Activated T-helper 1 cell treated with anti-CD3 and anti-CD28 coated beads, Interleukin-2, amount 50 U/mL, for 16 hours (primary cell): ENCODE measurements at places on chromosomes 7 and 10.

GRCh38 chr10:97074256-97075145, 111.3 kb downstream of the SLIT1 start:
- no peak for DNase-seq

GRCh38 chr7:43528576-43529354, 54.1 kb upstream of the STK17A start:
- DNase-seq: no peak

GRCh38 chr10:45673074-45673648, 589 bp upstream of the ZFAND4 start:
- DNase-seq: no peak

GRCh38 chr10:11864727-11865126, 41.6 kb downstream of the PROSER2 start:
- no peak for DNase-seq

- DNase-seq: no peak
These were observed 86.2 kb upstream of the CACUL1 start for GRCh38 chr10:118840776-118841468.

- no peak for DNase-seq
These were observed 3.9 kb upstream of the SAR1A start for GRCh38 chr10:70174058-70174741.

DNA sequence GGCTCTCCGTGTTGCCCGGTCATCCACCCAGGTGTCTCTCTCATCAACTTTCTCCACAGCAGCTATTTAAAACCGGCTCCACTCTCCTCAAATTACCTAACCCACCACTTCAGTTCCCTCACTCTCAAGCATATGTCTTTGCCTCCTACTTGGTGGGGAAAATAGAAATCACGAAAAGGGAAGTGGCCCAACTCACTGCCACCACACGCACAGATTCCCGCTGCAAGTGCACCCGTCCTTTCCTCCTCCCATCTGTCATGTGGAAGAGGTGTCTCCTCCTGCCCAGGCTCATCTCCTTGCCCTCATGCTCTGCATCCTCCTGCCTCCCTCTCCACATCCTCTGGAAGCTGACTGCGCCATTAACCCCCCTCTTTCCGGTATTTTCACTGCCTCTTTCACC, 80.8 kb upstream of the MKX start:
- no peak for DNase-seq

DNA sequence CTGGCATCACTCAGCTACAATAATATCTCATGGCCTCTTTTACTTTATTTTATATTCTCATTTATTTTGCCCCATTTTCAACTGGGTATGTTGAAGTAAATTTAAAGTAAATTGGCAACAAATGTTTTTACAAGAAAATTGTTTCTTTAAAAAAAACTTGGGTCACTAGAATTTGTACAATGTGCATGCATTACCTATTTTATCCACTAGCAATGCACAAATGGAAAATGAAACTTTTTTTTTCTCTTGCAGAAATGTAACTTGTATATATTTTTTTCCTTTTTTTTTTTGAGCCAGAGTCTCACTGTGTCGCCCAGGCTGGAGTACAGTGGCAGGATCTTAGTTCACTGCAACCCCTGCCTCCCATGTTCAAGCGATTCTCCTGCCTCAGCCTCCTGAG, 10.3 kb upstream of the H2AZ2 start:
- DNase-seq: no peak

GRCh38 chr10:30422981-30423654, 10.9 kb upstream of the MAP3K8 start:
- no peak for DNase-seq

GRCh38 chr10:74677951-74678350, 148.4 kb upstream of the KAT6B start:
- DNase-seq: no peak

- DNase-seq: no peak
These were observed 738 bp downstream of the POM121 start for GRCh38 chr7:72925546-72926120.

GRCh38 chr10:2980791-2981360, 86.5 kb upstream of the PFKP start:
- DNase-seq: no peak

DNA sequence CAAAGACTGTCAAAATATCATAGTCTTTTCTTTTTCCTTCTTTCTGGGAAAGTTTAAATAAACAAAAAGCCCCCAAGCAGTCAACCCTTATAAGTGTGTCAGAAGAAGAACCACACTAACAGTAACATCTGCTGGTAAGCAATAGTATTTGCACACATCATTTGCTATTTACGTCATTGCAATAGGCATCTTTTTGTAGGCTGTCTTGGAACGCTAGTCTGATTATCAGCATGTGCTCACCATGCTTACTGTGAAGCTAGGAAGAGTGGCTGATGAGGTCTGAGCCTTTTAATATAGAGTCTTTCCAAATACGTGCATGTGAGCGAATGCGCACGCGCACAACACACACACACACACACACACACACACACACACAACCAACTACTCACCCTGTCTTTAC, 599.0 kb upstream of the TPK1 start:
- no peak for DNase-seq

GRCh38 chr10:132326344-132326889, 5.6 kb upstream of the LRRC27 start:
- DNase-seq: no peak

GRCh38 chr7:24905996-24906770, 73.8 kb downstream of the OSBPL3 start:
- no peak for DNase-seq

GRCh38 chr7:96685353-96685752, 24.3 kb downstream of the SEM1 start:
- DNase-seq: no peak

GRCh38 chr10:1107004-1107403, 50.8 kb downstream of the WDR37 start:
- no peak for DNase-seq

- DNase-seq: no peak
These were observed 742.1 kb downstream of the GRID1 start for GRCh38 chr10:85624511-85624910.

DNA sequence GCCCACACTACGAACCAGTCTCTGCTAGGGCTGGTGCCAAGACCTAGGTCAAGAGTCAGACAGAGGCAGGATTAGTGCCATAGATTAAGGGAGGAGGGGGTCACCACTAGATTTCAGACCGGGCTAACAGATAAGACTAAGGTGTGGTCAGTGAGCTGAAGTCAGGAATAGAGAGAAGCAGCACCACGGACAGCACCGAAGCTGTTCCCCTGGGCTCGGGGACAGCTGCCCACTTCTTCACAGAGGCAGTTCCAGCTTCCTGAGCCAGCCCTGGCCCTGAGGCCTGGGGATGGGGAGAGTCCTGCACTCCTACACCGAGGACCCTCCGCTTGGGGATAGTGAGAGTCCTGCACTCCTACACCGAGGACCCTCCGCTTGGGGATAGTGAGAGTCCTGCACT, 11.2 kb upstream of the JAKMIP3 start:
- no peak for DNase-seq

DNA sequence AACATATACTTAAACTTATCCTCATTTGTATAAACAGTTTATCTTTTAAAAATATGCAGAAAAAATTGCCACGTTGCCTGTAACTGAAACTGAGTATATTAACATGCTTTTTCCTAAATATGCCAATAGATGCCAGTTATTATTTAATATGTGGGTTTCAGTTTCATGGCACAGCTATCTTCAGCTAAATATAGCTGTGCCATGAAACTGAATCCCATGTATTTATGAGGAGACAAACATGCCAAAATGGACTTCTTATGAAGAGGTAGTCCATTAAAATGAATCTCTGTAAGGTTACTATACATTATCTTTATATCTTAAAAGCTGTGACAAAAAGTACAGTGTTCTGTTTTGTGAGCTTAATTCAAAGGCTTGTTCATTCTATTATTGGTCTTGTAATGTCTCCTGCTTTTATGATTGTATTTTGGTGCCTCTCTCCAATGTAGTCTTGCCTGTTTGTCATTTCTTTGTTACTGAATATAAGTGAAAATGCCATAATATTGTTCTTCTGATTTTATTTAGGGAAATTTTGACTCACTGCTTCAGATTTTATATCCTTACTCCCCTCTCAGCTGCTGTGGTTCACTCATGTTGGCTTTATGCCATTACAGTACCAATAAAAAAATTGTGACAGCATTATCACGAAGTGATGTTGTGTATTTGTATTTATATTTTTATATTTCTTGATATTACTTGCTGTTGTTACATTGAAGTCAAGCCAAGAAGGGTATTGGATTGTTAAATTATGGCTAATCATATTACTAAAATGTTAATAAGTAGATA, 34.3 kb upstream of the CACNA2D1 start:
- DNase-seq: no peak

- no peak for DNase-seq
These were observed 108.3 kb downstream of the ATXN7L1 start for GRCh38 chr7:105768117-105768516.

DNA sequence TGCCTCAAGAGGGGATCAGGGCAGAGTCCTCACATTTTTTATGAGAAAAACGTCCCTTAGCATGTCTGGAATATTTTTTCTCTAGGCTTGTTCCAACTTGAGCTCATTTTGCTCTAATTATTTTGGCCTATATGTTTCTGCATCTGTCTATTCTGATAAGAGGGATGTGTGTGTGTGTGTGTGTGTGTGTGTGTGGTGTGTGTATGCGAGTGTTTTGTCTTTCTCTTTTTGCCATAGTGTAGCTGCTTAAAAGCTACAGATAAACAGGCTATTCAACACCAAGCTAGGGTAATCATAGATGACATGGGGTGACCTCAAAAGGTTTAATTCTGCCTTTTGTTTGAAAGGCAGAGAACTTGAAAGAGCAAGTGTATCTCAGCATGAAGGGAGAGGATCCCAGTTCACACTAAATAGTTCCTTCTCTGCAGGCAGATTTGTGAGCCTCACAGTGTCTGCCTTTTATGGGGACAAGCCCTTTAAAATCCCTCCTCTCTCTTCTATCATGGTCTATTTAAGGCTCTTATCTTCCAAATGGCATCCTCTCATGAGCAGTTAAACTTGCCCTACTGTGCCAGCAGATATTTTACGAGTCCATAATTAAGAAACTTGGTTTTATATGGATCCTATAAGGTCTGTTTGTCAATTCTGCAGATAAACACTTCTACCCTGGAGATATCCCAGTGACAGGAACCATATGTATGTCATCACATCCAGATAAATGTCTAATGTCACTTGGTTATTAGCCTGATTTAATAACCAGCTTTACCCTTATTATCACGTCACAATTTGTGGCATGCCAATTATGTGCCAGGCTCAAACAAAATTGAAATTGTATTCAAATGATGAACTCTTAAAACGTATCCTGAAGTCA, 202.9 kb upstream of the MTPN start:
- no peak for DNase-seq

- DNase-seq: no peak
These were observed 199.7 kb downstream of the TNS3 start for GRCh38 chr7:47382200-47382599.

DNA sequence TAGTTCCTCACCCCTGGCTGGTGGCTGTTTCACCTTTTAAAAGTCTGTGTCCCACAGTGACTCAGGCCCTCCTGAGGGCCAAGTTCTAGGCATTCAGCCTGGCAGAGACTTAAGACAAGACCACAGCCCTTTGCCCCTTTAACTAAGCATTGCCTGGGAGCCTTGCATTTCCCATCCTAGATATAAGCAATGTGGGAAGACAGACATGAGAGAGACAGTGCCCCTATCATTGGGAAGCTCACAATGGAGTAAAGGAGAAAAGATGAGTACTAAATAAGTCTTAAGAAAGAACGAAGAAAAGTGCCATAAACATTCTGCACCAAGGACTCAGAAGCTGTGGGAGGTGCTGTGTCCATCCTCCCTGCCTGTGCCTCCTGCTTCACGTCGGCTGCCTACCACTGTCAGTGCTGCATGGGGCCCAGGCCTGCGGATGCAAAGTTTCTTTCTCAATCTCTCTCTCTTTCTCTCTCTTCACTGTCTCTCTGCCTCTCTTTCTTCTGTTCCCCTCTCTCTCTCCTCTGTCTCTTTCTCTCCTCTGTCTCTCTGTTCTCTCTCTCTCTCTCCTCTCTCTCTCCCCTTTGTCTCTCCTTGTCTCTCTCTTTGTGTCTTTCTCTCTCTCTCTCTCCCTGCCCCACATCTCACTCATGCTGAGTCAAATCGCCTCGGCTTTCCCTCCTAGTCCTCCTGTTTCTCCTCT, 21.5 kb downstream of the GPRIN2 start:
- no peak for DNase-seq

- no peak for DNase-seq
These were observed 567.3 kb upstream of the GHITM start for GRCh38 chr10:83572036-83572435.

- DNase-seq: no peak
These were observed 34.1 kb downstream of the ELFN1 start for GRCh38 chr7:1703871-1704810.

GRCh38 chr10:120819366-120819765, 31.8 kb upstream of the WDR11 start:
- no peak for DNase-seq

DNA sequence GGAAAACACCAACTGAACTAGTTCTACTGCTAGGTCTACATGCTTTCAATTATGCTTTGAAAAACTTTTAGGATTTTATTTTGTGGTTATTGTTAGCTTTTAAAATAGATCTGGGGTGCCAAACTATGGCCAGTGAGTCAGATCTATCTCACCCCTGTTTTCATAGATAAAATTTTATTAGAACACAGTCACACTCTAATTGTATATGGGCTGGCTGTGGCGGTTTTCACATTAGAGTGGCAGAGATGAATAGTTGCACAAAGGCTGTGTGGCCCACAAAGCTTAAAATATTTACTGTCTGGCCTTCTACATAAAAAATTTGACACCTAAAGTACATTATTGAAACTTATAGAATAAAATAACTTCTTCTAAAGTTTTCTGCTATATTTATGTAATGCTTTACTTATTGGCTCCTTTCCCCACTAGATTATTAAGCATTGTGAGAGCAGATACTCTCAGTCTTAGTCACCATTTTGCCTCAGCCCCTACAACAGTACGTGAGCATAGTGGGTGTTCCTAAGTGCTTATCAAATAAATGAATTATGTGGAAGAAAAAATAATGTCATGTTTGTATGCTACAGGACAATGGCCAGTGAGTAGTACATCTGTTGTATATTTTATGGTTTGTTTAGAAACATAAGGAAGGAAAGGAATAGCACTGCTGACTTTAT, 5.4 kb upstream of the SUV39H2 start:
- DNase-seq: no peak

DNA sequence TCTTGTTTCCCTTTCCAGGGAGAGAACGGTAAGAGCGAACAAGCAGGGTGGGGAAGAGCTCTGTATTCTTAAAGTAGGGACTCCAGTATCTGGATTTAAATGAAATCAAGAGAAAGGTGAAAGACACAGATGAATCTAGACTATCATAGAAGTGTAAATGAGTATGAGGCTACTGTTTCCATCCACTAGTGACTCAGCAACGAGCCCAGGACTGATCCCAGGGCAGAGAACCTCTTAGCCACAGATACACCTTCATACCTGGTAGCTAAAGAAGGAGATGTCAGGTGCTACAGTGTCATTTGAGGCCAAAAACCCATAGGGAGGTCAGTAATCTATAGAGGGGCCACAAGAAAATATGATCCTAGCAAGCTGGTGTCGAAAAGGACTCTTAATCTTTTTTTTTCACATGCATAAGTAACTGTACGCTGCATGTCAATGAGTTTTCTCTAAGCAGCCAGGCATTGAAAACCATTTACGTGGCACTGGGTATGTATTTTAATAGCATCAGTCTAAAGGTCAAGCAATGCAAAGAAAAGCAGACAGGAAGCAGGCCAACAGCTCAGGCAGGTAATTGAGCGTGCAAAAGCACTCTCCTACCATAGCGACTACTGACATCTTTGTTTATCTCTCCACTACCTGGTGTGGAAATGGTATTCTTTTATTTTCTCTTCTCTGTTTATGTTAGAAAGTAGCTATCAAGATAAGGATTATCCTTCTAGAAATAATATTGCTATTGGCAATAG, 91.5 kb upstream of the EGR2 start:
- DNase-seq: no peak

- no peak for DNase-seq
These were observed 71.2 kb downstream of the ALOX5 start for GRCh38 chr10:45444976-45445898.
